Spleen (tissue), 13 donors: ENCODE measurements at places on chromosomes 1 and 21.
A peak's percentile ranks its signal among the peaks of the same experiment; 100 is the strongest.

GRCh38 chr1:22420455-22421053 is 31.1 kb upstream of the ZBTB40 start:
- no peaks in the 10 kb centered on the region for H3K36me3 ChIP-seq
- no peak overlapping the region for H3K27ac ChIP-seq
- H3K4me3 ChIP-seq = no peak overlapping the region
- DNase-seq = peak; percentile 88
- peaks cover 10% of the 10 kb centered on the region for H3K27me3 ChIP-seq

GRCh38 chr1:44029260-44029910 is 1.9 kb downstream of the SLC6A9 start:
- DNase-seq = peak; percentile 56
- H3K27me3 ChIP-seq = peaks cover 15% of the 10 kb centered on the region
- H3K4me1 ChIP-seq = peaks cover 36% of the 10 kb centered on the region
- H3K4me3 ChIP-seq = peak overlapping the region; percentile 91

GRCh38 chr21:34865400-34866241 is 183.5 kb downstream of the RUNX1 start:
- no peak overlapping the region for H3K4me3 ChIP-seq
- peak; percentile 91 for DNase-seq
- H3K4me1 ChIP-seq = peaks cover 56% of the 10 kb centered on the region
- no peak overlapping the region for H3K27ac ChIP-seq
- H3K27me3 ChIP-seq = no peaks in the 10 kb centered on the region
- H3K36me3 ChIP-seq = peaks cover 43% of the 10 kb centered on the region

DNA sequence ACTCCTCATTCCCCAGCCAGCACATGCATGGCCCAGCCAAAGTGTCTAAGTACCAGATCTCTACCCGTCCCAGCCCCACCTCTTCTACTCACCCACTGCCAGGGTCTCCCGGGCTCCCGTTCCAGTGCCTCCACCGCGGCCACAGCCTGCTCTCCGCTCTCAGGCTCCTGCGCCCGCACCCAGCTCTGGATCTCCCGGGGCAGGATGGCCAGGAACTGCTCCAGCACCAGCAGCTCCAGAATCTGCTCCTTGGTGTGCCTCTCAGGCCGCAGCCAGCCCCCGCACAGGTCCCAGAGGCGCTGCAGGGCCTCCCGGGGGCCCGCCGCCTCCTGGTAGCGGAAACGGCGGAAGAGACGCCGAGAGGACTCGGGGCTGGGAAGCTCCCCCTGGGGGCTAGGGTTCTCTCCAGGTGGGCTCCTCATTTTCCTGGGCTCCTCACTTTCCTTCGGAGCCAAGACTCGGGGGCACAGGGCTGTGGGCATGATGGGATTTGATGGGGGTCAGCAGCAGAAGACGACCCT is 2.5 kb downstream of the ZNF496 start:
- H3K4me1 ChIP-seq = peaks cover 12% of the 10 kb centered on the region
- peaks cover 54% of the 10 kb centered on the region for H3K36me3 ChIP-seq

DNA sequence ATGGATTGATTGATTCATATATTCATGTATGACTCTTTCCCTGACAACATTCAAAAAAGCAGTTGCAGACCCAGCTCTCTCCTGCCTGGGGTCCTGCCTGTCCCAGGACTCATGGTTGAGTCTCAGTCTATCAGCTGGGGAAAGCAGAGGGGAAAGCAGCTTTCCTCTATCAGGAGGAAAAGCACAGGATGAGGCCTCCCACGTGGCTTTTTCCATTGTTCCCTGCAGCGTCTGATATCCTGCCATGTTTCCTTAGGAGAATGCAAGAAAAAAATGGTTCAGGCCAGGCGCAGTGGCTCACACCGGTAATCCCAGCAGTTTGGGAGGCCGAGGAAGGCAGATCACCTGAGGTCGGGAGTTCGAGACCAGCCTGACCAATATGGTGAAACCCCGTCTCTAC is 133.0 kb upstream of the VAMP3 start:
- DNase-seq = no peak
- H3K4me1 ChIP-seq = no peaks in the 10 kb centered on the region
- no peaks in the 10 kb centered on the region for H3K36me3 ChIP-seq
- H3K4me3 ChIP-seq = no peak overlapping the region

DNA sequence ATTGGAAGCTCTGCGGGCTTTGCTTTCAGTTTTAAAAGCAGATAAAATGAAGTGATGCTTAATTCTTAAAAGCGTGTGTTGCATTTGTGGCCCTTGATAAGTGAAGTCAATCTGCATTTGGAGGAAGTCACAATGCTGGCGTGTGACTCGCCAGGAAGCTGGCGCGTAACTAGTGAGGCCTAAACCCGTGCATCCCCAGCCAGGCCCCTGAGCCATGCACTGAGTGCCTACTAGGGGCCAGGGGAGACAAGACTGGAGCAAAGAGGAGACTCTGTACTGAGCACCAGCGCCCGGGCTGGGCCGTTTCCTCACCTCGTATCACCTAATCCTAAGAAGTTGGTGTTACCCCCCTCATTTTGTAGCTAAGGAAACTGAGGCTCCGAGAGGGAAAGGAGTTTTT is 4.6 kb upstream of the DDOST start:
- H3K4me3 ChIP-seq = no peak overlapping the region
- DNase-seq = no peak
- H3K27me3 ChIP-seq = no peaks in the 10 kb centered on the region
- H3K4me1 ChIP-seq = peaks cover 21% of the 10 kb centered on the region
- H3K27ac ChIP-seq = peak overlapping the region; percentile 70

GRCh38 chr1:37652976-37653375 is 18.3 kb upstream of the RSPO1 start:
- H3K4me1 ChIP-seq = no peaks in the 10 kb centered on the region
- H3K27ac ChIP-seq = no peak overlapping the region
- peak; percentile 18 for DNase-seq
- no peaks in the 10 kb centered on the region for H3K36me3 ChIP-seq
- peaks cover 12% of the 10 kb centered on the region for H3K27me3 ChIP-seq

DNA sequence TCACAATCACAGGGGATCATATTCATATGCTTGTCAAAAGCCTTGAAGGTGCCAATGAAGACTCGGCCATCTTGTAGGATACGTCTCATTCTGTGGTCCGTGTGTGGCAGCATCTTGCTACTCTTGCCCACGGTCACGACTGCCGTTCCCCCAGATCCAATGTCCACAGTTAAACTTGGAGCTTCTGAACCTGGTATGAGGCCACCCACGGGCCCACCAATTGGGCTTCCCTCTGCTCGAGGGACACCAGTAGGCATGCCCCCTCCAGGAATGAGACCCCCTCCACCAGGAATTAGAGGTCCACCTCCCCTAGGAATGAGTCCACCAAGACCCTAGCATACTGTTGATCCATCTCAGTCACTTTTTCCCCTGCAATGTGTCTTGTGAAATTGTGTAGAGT is 39.6 kb downstream of the MORN1 start:
- H3K36me3 ChIP-seq = no peaks in the 10 kb centered on the region
- no peak overlapping the region for H3K27ac ChIP-seq
- no peaks in the 10 kb centered on the region for H3K4me1 ChIP-seq
- DNase-seq = peak; percentile 31
- no peaks in the 10 kb centered on the region for H3K27me3 ChIP-seq
- H3K4me3 ChIP-seq = no peak overlapping the region

GRCh38 chr1:97412166-97412565 is 508.7 kb downstream of the DPYD start:
- H3K4me3 ChIP-seq = no peak overlapping the region
- no peaks in the 10 kb centered on the region for H3K36me3 ChIP-seq
- no peaks in the 10 kb centered on the region for H3K4me1 ChIP-seq
- H3K27ac ChIP-seq = no peak overlapping the region

GRCh38 chr1:111656086-111657017 is 36.8 kb downstream of the RAP1A start:
- no peak for DNase-seq
- no peaks in the 10 kb centered on the region for H3K27me3 ChIP-seq
- no peaks in the 10 kb centered on the region for H3K36me3 ChIP-seq
- peak overlapping the region; percentile 52 for H3K27ac ChIP-seq
